ENCODE measurements at places on chromosomes 6 and 20.

- no peak for DNase-seq
Observed at GRCh38 chr6:54846243-54846856, at the start of gene FAM83B. Gene FAM83B, plus strand, starts transcription at chr6:54846771. Its CDS starts 23,476 bp downstream, at chr6:54870247.

- DNase-seq = no peak
Observed at GRCh38 chr6:164871783-164872182, 437.6 kb downstream of the C6orf118 start.

DNA sequence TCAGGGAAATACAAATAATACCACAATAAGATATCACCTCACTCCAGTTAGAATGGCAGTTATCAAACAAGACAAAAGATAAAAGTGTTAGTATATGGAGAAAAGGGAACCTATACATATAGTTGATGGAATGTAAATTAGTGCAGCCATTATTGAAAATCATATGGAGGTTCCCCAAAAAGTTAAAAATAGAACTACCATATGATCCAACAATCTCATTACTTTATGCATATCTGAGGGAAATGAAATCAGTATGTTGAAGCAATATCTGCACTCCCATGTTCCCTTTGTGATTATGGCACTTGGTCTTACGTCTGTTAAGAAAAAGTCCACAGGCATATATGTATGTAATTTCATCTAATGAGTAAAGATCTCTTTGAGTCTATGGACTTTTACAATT is 96.9 kb downstream of the STXBP5 start:
- DNase-seq = no peak

- DNase-seq = no peak
Observed at GRCh38 chr6:72084992-72085569, 198.7 kb downstream of the RIMS1 start.

DNA sequence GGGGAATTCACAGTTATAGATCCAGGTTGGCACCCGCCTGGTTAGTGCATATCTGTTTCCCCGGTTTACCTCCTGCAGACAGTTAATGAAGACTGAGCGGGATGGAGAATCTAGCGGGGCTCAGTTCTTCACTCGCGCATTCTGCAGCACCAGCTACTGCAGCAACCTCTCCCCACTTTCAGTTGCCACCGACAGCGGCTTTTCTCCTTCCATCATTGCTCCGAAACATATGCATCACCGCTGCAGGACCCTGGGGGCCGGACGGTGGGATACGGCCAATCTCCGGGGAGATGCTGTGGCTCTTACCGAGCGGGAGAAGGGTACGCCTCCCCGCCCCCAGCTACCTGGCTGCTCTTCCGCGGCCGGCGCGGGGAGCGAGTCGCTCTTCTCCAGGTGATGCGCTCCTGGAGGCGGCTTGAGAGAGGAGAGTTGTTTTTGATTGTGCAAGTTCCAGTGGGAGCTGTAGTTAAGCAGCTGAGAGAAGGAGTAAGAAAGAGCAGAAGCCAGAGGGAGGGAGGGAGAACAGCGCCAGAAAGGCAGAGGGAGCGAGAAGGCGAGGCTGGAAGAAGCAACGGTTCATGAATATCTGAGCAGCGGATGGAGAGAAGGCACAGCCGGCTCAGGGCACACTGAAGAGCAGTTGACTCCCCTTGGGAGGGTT is at the start of gene SGK1:
Gene SGK1, minus strand, starts transcription at position 642 of the 661 bp plus-strand sequence. CDS start 652 bp downstream, outside the sequence.
- peak; percentile 21 for DNase-seq

GRCh38 chr6:133921249-133921859 is 31.7 kb upstream of the TBPL1 start:
- DNase-seq = peak; percentile 83

GRCh38 chr20:59608871-59609270 is 4.5 kb downstream of the PHACTR3 start:
- no peak for DNase-seq

- DNase-seq = no peak
Observed at GRCh38 chr6:10554826-10555225, 33.7 kb downstream of the GCNT2 start.

- DNase-seq = no peak
Observed at GRCh38 chr6:100493206-100493888, 28.6 kb upstream of the SIM1 start.

GRCh38 chr6:25499615-25500235 is 152.3 kb upstream of the SCGN start:
- no peak for DNase-seq

GRCh38 chr6:79671600-79672266 is 40.6 kb downstream of the SH3BGRL2 start:
- DNase-seq = peak; percentile 40

- peak; percentile 72 for DNase-seq
Observed at GRCh38 chr6:28643017-28643740, 117.5 kb downstream of the GPX5 start.

DNA sequence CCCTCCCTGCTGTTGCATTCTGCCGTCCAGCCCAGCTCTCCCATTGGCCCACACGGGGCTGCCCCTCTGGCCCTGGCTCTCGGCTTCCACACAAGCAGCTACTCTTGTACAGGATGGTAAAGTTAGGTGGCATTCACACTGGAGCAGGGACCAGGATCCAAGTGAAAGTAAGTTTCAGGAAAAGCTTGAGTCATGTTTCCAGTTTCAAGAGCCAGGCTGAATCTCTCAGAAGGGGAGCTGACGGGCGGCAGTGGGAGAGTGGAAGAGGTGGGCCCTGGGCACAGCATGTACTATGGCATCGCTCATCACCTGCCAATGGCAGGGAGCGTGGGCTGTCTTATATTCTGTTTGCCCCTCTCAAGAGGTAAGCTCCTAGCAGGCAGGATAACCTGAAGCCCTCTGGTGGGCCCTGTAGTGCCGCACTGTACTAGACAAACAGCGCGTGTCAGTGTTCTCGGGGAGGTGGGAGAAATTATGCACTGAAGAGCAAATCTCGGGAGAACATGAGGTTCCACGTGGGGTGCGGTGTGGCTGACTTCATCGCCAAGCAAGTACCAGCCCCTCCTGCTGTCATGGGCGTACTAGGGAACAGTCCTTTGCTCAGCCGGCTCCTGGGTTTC is 241.5 kb downstream of the NRN1 start:
- no peak for DNase-seq

DNA sequence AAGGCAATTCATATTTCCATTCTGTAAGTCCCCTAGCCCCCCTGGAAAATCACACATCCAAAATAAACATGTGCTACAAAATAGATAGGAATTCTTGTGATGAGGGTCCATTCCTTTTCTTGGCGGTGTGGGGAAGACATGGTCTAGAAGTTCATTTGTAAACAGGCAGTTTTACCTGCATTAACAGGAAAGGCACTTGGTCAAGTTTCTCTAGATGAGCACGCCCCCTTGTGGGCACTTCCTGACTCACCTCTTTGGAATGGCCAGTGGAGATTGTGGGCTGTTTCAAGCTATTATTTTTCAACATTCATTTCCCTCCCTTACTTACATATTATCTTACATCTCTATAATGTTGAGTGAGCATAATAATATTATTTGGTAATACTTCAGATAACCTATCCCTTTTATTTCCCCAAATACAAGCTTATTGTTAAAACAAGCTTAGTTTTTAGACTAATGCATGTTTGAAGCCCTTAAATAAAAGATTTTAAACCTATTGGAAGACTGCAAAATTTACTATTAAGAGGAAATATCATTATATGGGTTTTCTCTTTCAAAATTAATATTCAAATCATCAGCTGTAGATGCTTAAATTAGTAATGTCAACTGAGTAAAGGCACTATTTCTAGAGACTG is 92.1 kb downstream of the TASP1 start:
- DNase-seq = peak; percentile 82

DNA sequence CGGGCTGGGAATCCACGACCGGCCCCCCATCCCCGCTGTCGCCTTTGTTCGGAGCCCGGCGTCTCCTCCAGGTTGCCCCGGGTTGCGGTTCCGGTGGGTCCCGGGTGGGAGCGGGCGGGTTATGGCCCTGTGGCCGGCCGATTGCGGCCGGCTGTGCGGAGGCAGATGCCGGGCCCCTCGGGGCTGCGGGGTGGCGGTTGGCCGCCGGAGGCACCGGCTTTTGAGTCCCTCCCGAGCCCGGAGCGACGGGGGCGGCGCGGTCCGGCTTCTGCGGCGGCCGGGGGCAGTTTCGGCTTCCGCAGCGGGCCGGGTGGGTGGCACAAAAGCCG is 431 bp downstream of the LOC128125822 start:
- DNase-seq = no peak

DNA sequence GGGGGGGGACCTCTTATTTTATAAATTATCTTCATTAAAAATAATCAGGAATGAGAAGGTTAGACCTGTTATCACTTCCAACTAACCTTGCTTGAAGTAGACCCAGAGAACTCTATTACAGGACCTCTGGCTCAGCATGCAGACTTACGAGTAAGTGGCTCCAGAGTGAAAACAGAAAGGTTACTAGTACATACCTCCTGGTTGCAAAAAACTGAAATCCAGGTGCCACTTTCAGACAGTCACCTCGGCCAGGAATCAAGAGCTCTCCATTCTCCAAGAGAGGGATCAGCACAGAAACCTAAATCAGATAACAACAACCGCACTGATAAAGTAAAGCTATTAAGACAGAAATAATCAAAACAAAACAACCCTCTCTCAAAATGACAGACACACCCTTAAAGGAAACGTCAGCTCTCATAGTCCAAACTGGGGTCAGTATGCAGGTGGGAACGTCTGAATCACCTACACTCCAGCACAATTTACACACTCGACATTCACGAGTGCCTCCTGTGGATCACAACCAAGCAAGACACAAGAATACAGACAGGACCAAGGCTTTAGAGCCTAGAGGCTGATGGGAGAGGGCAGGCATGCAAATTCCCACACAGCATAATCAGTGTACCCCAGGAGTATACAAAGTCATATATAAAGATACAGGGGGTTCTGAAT is 31.8 kb downstream of the MDN1 start:
- DNase-seq = no peak

- no peak for DNase-seq
Observed at GRCh38 chr6:146515212-146515611, 28.4 kb upstream of the RAB32 start.

GRCh38 chr20:62501801-62502495 is 26.2 kb upstream of the GATA5 start:
- peak; percentile 71 for DNase-seq

GRCh38 chr6:149855741-149856140 is 8.4 kb downstream of the LRP11 start:
- no peak for DNase-seq

DNA sequence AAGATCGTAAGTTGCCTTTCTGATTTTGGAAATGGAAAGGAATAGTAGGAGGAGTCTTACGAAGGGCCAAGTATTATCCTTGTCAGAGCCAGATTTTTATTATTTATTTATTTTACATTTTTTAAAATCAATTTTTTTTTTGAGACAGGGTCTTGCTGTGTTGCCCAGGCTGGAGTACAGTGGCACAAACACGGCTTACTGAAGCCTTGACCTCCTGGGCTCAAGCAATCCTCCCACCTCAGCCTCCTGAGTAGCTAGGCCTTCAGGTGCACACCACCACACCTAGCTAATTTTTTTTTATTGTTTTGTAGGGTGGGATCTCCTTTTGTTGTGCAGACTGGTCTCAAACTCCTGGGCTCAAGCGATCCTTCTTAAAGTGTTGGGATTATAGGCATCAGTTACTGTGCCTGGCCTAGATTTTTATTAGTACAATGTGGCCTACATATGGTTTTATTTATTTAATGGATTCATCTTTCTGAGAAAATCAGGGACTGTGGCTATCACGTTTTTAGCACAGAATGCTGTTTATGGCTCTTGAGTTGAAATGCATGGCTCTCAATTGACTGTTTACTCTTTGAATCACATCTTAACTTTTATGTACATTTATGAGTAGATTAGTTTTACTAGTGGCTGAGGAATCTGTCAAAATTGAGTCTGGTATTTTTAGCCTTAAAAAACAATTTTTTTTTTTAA is 16.7 kb downstream of the CDC5L start:
- no peak for DNase-seq

DNA sequence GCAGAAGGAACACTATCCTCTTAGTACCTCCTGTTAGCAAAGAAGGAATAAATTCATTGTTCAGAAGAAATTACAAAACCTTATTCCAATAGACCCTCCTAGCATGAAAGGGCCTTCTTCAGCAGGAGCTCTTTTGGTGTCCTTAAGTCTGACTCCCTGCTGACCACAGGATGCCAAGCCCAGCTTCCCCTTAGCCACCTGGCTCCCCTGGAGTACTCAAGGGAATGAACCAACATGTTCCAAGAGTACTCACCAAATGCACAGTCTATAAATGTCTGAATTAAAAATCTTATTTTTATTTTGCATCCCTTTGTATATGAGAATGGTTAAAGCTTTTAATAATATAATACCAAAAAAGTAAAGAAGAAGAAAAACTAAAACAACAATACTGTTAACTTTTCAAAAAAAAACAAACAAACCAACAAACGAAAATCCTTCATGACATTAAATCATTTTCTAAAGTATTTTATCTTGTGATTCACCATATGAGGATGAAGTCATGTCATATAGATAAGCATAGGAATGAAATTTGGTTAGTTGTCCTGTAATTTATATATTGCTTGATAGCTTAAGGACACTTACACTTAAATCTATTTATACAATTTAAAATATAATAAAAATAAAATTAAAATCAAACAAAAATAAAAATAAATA is 1355.1 kb downstream of the HACE1 start:
- no peak for DNase-seq

- no peak for DNase-seq
Observed at GRCh38 chr6:166508726-166509125, 77.8 kb downstream of the RAMACL start.

- DNase-seq = no peak
Observed at GRCh38 chr6:52482903-52483670, 62.9 kb downstream of the EFHC1 start.

DNA sequence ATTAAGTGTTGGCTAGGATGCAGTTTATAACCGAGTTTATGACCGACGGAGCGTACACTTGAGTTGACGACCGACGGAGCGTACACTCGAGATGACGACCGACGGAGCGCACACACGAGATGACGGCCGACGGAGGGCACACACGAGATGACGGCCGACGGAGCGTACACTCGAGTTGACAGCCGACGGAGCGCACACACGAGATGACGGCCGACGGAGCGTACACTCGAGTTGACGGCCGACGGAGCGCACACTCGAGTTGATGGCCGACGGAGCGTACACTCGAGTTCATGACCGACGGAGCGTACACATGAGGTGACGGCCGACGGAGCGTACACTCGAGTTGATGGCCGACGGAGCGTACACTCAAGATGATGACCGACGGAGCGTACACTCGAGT is 119.8 kb downstream of the HUS1B start:
- DNase-seq = no peak

DNA sequence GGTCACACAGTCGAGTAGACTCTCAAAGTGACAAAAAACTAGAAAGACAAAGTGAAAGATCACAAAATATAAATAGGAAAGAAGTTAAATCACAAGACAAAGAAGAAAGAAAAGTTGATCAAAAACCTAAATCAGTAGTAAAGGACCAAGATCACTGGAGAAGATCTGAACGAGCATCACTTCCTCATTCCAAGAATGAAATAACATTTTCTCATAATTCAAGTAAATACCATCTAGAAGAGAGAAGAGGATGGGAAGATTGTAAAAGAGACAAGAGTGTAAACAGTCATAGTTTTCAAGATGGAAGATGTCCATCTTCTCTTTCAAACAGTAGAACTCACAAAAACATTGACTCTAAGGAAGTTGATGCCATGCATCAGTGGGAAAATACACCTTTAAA is 31.6 kb upstream of the GJA10 start:
- no peak for DNase-seq

Measured in activated CD4-positive, alpha-beta T cell treated with anti-CD3 and anti-CD28 coated beads, Interleukin-2, amount 50 U/mL, for 48 hours (primary cell).